ENCODE measurements at places on chromosomes 6 and 20.

GRCh38 chr6:8240301-8240700 is 138.0 kb upstream of the EEF1E1 start:
- no peak for DNase-seq

DNA sequence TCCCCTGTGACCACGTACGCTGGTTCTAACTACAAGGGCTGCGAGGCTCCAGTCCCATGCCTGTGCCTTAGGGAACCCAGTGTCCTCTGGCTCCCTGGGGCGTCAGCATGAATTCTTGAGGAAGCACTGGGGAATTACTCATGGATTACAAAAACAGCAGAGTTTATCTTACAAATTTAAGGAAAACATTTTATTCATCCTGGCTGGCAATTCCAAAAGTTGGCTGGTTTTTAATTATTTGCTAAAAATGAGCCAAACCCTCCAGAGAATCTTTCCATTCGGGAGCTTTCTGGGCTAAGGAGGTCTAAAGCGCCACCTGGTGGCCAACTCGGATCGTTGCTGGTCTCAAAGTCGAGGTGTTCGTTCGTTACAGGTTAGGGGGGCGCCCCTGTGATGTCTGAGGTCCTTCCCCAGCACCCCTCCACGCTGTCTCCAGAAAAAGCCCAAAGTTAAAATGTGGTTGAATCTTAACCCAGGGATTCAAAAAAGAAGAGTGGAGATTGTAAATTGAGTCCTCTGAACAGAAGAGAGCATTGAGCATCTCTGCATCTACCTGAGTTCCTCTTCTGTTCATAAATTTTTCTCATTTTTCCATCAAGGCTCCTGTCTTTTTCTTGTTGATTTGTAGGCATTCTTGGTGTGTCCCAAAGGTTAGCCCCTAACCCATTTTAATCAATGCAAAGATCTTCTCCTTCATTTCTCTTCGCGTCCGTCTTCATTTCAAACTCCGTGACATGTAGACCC is 99.4 kb downstream of the BFSP1 start:
- peak; percentile 56 for DNase-seq

DNA sequence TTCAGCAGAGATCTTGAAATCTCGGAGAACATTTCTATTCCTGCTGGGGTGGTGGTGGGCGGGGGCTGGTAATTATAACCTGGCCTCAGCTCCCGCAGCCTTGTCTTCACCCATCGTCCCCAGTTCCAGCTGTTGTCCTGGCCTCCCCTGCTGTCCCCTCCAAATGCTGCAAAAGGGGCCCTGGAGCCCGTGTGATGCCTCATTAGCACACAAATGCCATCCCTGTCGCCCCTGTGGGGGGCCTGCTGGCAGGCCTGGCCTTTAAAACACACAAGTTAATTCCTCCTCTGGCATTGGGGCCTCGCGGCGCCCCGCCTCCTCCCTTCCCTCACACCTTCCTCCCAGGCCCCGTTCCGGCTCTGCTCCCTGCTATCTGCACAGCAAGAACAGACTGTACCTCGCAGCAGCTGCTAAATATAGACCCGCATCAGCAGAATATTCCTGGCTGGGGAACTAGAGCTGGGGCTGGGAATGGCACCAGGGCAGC is 85.7 kb downstream of the CDH22 start:
- DNase-seq, result no peak

DNA sequence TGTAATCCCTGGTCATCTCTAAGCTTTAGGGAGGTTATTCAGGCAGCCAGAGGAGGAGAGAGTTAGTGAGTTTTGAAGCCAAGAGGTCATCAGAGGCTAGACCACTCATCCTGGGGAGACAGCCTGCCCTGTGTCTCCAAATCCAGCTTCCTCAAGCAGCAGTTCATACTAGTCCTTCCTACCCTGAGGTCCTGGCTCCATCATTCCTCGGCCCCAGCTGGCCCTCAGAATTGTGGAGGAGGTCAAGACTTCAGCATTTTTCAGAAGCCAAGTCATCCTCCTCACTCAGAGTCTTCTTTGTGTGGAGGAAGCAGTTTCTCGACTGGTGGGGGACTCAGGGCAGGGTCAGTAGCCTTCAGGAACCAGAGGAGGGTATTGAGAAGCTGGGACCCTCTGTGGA is 12.4 kb upstream of the KIAA1755 start:
- DNase-seq, result peak; percentile 94

- peak; percentile 92 for DNase-seq
These were observed 13.0 kb downstream of the ALDH8A1 start for GRCh38 chr6:134936931-134937330.

GRCh38 chr6:152748843-152749242 is 1.8 kb upstream of the VIP start:
- peak; percentile 4 for DNase-seq

GRCh38 chr6:111703723-111704122 is 98.0 kb upstream of the TRAF3IP2 start:
- no peak for DNase-seq

DNA sequence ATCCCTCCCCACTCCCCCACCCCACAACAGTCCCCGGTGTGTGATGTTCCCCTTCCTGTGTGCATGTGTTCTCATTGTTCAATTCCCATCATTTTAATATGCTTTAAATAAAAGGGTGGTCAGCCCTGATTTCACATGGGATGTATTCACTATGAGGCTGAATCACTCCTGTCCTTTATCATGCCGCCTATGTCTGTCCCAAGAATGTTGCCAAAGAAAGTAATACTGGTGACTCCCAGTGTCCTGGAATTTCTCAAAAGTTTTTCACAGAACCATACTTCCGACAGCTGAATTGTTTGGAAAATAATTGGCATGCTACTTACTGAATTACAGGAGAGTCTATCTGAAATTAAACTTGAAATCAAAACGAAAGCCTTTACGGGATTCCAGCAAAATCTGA is 217.7 kb downstream of the HAO1 start:
- DNase-seq, result no peak

DNA sequence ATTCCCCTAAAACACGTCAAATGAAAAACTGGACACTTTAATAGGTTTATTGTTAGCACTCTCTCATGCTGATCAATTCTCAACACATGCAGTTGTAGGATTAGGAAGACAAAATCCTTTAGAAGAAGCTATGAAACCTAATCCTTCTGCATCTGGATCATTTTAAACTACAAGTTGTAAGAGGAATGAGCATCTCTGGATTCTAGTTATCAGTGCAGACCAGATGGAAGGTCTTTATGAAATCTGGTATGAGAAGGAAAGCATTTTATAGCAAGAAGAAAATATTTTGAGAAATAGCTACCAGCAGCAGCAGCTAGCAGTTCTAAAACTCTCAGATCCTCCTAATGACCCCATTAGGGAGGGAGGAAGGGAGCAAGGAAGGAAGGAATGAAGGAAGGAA is 4.1 kb downstream of the HTR1E start:
- DNase-seq, result no peak

- DNase-seq, result no peak
These were observed 17.8 kb upstream of the COL19A1 start for GRCh38 chr6:69848552-69848951.

DNA sequence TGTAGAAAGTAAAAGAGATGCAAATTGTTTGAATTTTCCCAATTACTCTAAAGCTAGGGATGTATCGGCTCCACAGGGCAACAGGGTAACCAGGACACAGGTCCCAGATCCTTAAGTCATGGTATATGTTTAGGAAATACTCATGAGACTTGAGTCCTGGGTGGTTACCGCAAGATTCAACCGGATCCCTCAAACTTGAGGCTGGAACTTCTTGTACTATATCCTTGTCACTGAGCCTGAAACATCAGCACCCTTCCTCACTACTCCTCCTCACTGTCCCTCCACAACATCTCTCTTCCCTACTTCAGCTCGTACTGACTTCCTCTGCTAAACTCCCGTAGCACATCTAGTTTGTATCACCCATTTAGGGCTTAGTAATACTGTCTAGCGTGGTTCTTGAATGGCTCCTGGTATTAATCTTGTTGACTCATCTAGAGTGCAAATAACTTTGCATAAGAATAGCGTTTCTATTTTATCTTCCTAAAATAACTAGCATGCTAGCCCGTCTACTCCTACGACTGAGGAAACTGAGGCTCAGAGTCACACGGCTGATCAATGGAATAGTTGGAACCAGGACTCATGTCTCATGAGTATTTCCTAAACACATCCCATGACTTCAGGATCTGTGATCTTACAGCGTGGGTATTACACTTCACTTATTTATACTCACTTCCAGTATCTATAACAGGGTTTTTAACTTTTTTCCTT is 72.1 kb downstream of the FILIP1 start:
- no peak for DNase-seq

DNA sequence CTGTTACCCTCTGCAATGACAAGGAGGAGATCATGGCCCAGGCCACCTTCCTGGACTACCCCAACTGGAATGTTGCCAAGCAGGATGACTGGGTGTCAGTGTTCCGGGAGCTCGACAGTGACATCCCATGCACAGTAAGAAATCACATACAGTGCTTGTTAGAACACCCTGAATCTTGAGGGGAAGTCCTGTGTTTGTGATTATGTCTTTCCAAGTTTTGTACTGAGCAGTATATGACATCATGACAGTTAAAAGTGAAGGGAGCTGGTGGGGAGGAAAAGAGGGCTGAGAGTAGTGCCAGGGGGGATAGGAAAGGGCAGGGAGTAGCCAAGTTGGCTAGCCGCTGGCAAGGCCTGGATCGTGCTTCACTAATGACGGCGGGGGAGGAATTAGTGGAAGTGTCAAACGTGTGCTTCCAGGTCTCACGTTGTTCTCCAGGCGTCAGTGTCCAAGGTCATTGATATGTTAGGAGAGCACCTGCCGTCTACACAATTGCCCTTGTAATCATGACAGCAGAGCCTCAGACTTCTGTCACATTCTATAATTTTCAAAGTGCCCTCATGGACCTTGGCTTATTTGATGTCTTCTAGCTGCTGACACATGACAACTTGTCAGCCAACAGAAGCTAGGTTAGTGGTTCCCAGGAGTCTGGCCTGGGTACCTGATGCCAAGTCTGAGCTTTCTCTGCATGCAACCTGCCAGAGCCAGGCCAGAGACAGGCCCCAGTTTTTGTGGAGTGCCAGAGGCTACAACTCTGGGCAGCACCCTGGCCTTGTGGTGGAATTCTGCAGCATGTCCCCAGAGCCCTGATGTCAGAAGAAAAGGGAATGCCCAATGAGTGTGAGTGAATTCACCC is 18.8 kb downstream of the CFAP61 start:
- DNase-seq, result no peak

- no peak for DNase-seq
These were observed 22.7 kb upstream of the CD93 start for GRCh38 chr20:23108871-23109270.

DNA sequence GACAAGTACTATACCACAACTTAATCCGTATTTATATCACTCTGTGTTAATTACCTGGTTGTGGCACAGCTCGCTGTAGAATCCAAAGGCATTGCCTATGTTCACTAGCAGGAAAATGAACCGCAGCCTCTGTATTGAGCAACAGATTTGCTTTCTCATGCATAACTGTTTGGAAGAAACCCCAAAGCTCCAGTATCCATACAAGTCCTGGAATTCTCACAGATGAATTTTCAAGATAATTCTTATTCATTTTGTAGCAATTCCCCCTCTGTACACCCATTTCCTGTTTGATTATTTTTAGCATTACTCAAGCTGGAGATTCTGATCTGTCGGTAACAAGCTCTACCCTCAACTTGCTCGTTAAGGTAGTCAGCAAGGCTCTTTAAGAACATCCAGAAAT is 63.5 kb downstream of the STMND1 start:
- DNase-seq, result peak; percentile 94

DNA sequence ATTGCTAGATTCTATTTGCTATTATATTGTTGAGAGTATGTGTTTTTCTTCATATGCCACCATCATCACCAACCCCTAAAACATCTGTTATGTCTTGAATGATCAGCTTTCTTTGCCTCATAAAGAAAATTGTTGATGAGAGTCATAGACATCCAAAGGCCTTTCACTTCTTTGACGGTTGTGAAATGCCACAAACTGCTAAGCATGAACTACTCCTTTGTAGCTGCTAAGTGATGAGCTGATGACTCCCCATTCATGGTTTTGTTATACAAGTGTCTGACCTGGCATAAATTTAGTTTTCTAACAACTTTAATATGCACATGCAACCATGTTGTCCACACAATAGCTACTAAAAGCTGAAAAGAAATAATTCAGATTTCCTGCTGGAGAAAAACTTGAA is 684 bp upstream of the MED23 start:
- DNase-seq, result no peak

- peak; percentile 83 for DNase-seq
These were observed 56.2 kb upstream of the EDN1 start for GRCh38 chr6:12233693-12234571.
